Karpas-422 (cell line): ENCODE measurements at places on chromosomes 7 and 10. TPM values are rescaled to one million over a fixed set of nuclear protein-coding genes. Genes with fewer than 3 reads are reported as not detected.

GRCh38 chr7:92953657-92954056, 117.3 kb upstream of the CDK6 start:
- DNase-seq = no peak

DNA sequence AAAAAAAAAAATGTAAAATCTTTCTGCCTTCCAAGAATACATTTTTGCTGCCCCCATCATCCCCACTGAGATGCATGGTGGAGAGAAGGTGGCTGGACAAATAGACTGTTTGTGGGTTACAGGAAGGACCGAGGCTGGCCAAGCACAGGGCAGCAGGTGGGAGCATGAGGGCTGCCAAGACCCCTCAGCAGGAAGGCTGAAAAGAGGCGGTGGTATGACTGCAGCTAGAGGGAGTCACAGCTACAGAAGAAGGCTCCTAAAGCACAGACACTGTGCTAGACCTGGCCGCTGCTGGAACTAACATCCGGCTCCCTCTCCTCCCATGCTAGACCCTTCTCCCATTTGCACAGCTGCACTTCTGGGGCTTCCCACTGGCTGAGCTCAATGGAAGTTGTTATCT, 289.6 kb downstream of the TCERG1L start:
- DNase-seq = no peak

GRCh38 chr7:92695308-92696261, 105.4 kb upstream of the FAM133B start:
- DNase-seq = no peak

SFXN2 gene
- total RNA-seq = 10.2 and 25.8 TPM in 2 replicates

GRCh38 chr7:137870684-137871083, 23.9 kb upstream of the DGKI start:
- DNase-seq = no peak

KIF11 gene
- 9.1 and 14.2 TPM in 2 replicates for total RNA-seq

DNA sequence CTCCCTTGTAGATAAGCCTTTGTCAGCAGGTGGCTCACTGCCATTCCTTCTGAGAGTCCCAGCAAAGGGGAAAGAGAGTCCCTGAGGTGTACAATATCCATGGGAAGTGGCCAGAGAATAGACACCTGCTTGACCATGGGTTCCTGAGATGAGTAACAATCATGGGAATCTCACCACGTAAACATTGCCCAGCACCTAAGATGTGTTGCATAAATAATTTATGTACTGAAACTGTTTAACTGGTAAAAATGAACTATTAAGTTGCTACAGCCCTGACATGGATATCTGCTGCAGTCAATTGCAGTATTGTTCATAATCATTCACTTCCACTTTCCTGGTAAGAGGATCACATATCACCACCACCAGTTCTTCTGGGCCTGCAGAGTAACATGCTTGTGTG, 123.8 kb upstream of the INHBA start:
- no peak for DNase-seq

AKR1D1 gene
- not detected in 2 replicates for total RNA-seq
